Endothelial cell (in vitro differentiated cells): ENCODE measurements at places on chromosomes 4 and X.

DNA sequence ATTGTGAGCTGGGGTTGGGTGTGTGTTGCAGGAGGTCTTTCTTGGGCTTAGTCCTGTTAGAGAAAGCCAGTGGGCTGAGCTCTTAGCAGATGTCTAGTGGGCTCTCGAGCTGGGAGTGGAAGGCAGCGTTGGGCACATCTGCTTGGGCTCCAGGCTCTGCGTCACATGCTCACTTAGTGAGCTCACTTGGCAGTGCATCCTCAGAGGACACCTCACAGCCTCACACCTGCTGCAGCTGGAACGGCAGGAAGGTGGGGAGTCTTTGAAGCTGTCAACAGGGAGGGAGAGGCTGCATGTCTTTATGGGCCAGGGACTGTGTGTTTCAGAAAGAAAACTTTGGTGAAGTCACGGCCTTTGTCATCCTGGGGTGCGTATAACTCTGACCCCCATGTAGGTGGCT, 82.2 kb downstream of the PSAPL1 start:
- DNase-seq = no peak

- DNase-seq = no peak
Observed at GRCh38 chrX:96884027-96884426, 319 bp downstream of the RPA4 start.

GRCh38 chrX:20225488-20225833, 41.2 kb downstream of the RPS6KA3 start:
- no peak for DNase-seq

DNA sequence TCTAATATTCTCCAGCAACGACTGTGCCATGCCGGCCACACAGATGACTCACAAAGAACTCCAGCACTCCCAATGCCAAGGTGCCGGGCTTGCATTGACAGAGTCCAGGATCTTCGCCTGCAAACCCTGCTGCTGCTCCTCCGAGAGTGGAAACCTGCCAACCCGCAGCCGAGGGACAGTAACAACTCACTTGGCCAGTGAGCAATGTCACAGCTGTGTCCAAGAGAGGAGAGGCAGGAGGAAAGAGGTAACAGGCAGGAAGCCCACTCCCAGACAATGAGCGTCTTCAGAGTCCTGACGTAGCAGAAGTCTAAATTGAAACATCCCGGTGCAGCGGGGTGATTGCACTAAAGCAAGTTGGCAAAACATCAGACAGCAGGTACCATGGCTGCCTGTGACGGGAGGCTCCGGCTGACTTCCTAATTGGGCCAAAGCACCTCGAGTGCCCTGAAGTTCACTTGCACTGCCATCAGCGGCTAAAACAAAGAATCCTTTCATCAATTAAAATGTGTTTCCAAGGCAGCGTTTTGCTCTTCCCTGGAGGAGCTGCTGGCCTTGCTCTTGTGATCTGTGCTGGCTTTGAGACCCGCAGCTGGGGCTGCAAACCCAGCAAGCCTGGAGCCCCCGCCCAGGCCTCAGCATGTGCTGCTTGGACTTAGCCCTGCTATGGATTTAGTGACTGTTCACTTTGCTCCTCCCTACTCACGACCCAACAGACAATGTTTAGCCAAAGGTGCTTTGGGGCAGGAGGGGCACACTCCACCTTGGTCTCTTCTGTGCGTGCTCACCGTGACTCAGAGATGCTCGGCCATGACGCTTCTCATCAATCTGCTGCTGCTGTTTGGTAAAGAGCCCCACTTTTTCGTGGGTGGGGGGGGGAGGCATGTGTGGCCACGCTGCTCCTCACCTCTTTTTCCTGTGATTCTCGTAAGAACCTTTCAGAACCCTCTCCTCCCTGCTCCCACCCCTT, 36.5 kb downstream of the DCTD start:
- no peak for DNase-seq

DNA sequence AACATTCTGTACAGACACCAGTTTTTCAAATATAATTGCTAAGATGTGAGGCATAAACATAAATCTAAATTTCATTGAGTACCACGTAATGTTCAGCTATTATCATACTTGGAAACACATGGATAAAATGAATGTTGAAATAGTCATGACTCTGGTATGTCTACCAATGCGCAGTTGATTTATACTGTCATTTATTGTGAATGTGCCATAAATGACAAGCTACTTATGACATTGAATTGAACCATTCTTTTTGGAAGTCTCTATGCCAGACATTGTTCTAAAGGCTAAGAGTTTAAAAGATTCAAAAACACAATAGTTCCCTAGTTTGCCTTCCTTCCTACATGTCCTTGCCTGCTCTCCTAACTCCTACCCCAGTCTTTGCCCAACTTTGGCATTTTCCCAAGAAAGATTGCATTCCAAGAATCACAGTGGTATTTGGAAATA, 96.6 kb upstream of the DMD start:
- DNase-seq = no peak

GRCh38 chr4:188032170-188032569, 36.6 kb downstream of the ZFP42 start:
- no peak for DNase-seq

DNA sequence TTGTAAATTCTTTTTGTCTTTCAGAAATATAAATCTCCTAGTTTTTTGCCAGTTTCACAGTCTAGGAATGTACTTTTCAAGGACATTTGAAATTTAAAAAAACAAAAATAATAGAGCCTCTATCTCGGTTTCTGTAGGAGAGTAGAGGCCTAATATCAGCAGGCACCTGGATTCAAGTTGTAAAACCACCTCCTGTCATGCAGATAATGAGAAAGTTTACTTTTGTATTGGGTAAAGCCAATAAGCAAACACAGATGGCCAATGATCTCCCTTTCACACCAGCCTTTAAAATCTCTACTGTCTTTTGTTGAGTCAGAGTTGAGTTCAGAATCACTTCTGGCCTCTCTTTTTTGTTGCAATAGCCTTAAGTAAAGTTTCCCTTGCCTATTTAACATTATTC, 1499.9 kb downstream of the PCDH18 start:
- no peak for DNase-seq

- no peak for DNase-seq
Observed at GRCh38 chr4:173346074-173346473, 11.9 kb upstream of the HMGB2 start.

DNA sequence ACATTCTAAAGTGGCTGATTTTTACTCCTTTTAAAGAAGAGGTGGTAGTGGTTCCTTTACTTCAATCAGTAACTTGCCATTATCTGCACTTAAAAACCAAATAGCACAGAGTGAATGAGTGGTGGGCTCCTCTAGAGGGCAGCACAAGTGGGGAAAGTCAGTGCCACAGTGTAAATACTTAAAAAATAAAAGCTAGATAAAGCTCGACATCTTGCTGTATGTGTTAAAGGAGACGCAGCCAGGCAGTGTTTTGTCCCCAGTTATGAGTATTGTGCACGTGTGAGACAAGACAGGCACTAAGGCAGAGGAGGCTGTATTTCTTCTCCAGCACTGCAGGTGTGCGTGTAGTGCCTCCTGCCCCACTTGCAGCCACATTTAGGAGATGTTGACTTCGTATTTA, 24.6 kb downstream of the NAP1L5 start:
- peak; percentile 44 for DNase-seq

DNA sequence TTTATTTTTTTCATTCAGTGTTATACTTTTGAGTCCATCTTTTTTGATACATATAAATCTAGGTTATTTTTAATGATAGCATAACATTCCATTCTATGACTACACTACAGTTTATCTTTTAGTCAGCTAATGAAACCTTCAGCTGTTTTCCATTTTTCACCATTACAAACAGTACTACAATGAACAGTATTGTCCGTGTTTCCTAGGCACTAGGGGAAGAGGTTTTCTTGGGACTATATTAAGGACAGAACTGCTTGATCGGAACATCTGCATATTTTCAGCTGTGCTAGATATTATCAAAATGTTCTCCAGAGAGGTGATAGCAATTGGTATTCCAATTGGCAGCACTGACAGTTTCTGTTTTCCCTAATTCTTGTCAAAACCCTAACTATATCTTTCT, 44.3 kb upstream of the HCCS start:
- no peak for DNase-seq

GRCh38 chrX:45850197-45850774, 649.6 kb upstream of the DIPK2B start:
- peak; percentile 2 for DNase-seq

GRCh38 chr4:153497988-153498967, 32.1 kb downstream of the TMEM131L start:
- DNase-seq = no peak

DNA sequence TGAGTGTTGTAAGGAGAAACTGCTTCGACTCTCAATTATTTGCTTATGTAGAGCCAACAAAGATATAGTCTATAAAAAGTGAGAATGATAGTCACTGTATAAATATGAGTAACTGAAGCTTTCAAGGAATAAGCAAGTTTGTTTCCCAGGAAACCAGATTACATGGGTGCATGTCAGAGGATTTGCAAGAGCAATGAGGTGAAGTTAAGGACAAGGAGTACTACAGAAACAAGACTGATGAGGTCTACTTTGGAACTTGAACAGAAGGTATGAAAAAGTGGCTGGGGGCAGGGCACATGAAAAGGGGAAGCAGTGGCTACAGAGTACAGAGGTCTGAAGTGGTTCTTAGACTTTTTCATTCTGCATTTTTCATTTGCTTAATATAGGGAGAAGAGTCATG, 321.0 kb upstream of the CXXC4 start:
- DNase-seq = no peak

- DNase-seq = no peak
Observed at GRCh38 chr4:137651128-137651527, 118.8 kb upstream of the PCDH18 start.

DNA sequence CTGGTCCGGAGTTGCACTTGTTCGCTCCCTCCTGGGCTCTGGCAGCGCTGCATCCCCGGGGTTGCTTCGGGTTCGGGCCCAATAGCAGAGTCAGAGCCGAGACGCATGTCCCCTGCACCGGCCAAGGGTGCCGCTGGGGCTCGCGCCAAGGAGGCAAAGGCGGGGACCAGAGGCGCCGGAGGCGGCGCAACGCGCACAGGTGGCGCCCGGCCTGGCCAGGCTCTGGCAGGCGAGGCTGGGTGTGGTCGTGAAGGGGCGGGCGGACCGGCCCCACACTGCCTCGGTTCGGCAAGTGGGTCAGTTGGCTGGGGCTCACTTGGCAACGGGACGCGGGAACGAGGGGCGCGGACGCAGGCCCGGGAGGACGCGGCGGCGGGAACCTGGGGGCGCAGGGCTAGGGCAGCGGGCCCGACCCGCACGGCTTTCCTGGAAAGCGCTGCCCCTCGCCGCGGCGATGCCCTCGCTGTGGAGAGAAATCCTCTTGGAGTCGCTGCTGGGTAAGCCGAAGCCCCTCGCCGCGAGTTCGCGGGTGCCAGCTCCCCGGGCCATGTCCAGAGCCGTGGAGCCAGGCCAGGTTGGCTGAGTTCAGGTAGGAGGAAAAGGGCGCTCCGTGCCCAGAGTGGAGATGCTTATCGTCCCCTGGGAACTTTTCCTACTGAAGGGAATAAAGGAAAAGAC, at the start of gene CWH43:
CWH43 (plus strand) TSS at position 300 of the 678 bp plus-strand sequence; CDS start at position 455, 155 bp downstream.
- DNase-seq = peak; percentile 10

DNA sequence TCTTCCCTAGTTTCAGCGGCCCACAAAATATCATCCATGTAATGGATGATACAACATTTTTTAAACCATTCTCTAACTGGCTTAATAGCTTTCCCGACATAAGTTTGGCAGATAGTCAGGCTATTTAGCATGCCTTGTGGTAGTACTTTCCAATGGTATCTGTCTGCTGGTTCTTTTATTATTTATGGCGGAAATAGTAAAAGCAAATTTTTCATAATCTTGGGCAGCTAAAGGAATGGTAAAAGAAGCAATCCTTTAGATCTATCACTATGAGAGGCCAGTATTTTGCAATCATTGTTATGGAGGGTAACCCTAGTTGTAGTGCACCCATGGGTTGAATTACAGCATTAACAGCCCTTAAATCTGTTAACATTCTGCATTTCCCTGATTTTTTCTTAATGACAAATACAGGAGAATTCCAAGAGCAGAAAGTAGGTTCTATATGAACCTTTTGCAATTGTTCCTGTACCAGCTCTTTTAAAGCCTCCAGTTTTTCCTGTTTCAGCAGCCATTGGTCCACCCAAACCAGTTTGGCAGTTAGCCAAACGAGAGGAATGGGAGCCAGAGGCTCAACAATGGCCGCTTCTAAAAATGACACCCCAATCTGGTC, 14.3 kb upstream of the HSD17B11 start:
- no peak for DNase-seq

DNA sequence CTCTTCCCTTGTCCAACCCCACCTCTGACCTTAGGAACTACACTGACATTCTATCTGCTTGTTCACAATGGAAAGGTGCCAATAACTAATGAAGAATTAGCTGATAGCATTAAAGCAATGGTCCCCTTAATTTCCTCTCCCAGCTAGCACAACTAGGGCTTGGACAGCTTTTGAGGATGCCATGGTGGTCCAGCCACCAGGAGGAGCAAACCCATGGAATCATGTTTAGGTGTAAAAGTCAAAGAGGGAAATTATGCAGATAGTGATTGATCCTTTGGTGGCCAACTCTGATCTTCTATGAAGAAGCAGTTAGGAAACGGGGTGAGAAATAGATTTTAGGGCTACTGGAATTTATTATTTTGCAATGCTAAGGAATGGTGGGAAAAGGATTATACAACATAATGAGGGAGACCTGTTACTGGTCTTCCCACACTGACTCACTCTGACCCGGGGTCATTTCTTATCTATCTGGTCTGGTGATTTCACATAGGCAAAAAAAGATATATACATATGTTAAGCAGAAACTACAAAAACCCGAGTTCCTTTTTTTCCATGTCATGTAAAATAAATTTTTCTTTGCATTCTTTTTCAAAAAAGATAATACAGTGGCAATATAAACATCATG, 45.8 kb upstream of the FBXW7 start:
- no peak for DNase-seq

- no peak for DNase-seq
Observed at GRCh38 chrX:17072721-17073230, 126.3 kb downstream of the REPS2 start.

GRCh38 chr4:176413171-176413570, 93.4 kb downstream of the SPCS3 start:
- no peak for DNase-seq

GRCh38 chrX:118764122-118764521, 36.7 kb downstream of the IL13RA1 start:
- DNase-seq = no peak

GRCh38 chr4:123343400-123344041, 53.1 kb upstream of the SPRY1 start:
- no peak for DNase-seq

DNA sequence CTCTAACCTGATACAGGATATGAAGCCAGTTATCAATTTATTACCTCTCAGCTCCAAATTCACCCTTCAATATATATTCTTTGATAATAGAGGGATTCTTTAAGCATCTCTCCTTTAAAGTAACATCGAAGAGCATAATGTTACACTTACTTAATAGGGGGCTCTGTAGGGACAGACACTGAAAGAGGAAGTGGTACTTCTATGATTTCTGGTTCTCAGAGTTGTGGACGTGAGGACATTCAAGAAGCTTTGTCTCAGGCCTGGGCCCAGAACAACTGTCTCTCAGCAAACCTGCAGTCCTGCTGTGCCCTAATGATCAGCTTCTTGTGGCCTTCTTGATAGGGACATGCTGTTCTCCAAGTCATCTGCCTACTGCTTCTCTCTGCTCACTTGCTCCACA, 4.2 kb upstream of the ZXDB start:
- DNase-seq = no peak
